ENCODE measurements at places on chromosomes 7 and 10.
A peak's percentile ranks its signal among the peaks of the same experiment; 100 is the strongest.

GRCh38 chr10:110078317-110078716, 70.5 kb downstream of the ADD3 start:
- DNase-seq = no peak

DNA sequence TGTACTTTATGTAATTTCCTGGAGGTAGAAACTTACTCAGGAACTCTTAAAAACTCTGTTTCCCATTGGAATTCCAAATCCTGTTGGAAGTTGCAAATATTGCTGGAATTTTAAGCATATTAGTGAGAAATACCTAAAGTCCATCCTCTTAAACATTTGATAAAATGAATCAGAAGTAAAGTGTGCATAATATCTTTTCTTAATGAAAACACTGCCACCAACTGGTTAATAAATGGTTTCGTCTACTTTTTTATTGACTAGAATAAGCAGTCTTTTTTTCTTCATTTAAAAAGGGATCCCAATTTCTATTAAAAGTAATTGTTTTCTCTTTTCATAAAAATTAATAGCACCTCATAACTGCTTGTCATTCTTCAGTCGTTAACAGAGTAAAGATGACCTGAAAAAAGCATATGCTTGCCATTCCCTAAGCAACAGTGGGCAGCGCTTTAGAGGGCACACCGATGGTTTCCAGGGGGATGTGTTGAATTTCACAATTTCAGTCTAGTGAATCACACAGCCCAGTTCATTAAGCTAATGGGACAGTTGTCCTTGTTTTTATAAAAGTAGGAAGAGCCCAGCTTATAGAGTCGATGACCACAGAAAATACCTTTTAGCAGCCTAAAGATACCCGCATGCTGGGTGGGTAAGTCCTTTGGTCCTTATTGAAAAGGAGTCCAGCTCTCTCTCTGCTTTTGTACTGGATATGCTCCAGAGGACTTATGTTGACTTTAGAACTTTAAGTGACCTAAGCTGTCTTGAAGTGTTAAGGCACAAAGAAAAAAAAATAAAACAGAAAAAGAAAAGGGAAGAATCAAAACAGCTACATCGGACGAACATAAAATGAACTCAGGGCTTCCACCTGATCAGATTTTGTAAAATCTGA, 28.5 kb downstream of the NPS start:
- no peak for DNase-seq

GRCh38 chr10:33052263-33052875, 94.3 kb upstream of the ITGB1 start:
- no peak for DNase-seq

DNA sequence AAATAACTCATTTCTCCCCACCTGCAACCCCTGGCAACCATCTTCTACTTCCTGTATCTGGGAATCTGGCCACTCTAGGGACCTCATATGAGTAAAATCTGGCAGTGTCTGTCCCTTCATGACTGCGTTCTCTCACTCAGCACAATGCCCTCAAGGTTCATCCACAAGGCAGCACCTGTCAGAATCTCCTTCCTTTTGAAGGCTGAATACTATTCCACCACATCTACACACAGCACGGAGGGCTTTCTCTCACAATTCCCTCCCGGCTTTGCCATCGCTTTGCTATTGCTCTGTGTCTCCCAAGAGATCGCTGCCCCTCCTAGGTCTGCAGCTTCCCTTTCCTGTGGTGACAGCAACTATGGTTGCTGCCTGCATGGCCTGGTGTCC, 174.7 kb upstream of the RHEB start:
- no peak for DNase-seq

GRCh38 chr7:117178600-117178999, 144.3 kb downstream of the WNT2 start:
- DNase-seq = no peak

DNA sequence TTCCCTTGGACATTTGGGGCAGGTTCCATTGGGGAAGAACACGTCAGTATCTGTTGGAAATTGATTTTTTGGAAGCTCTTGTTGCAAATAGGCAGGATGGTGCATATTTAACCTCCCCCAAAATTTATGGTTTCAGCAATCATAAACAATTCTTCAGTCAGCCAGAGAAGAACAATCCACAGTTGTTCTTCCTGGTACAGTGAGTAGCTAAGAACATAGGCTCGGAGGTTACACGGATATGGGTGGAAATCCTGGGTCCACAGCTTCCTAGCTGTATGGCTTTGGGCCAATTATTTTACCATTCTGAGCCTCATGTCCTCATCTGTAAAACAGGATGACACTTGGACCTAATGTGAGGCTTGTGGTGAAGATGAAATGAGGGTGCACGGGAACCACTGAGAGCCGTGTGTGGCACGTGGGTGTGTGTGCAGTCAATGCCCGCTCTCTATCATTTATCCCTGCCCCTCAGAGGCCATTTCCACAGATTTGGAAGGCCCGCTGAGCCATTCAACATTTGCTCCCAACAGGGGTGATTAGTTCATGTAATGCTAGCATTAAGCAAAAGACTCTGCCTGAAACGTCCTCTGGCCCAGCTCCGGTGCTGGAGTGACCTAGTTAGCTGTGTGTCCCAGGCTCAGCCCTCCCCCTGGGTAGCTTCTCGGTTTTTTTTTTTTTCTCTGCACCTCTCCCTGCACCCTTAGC, 9.7 kb downstream of the CAMK1D start:
- no peak for DNase-seq

- no peak for DNase-seq
Observed at GRCh38 chr7:2141651-2142050, 91.1 kb downstream of the MAD1L1 start.

DNA sequence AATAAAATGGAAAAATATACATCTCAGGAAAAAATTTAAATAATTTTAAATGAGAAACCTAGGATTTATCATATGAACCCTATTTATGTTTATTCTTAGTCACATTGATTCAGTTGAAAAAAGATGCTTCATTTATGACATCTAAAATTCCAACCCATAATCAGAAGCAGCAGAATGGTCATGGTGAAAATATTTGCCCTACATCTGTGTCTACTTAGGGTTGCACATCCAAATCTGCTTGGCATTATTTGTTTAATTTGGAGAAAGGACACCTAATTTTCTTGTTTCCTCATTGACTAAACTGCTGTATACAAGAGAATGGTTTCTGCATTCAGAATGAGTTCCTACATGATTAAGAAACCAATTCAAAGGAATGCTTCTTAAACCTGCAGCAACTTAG, 72.9 kb upstream of the SKAP2 start:
- DNase-seq = no peak

- DNase-seq = no peak
Observed at GRCh38 chr7:70506434-70506833, 625.5 kb upstream of the GALNT17 start.

- DNase-seq = no peak
Observed at GRCh38 chr7:16774986-16775385, 21.4 kb downstream of the TSPAN13 start.

DNA sequence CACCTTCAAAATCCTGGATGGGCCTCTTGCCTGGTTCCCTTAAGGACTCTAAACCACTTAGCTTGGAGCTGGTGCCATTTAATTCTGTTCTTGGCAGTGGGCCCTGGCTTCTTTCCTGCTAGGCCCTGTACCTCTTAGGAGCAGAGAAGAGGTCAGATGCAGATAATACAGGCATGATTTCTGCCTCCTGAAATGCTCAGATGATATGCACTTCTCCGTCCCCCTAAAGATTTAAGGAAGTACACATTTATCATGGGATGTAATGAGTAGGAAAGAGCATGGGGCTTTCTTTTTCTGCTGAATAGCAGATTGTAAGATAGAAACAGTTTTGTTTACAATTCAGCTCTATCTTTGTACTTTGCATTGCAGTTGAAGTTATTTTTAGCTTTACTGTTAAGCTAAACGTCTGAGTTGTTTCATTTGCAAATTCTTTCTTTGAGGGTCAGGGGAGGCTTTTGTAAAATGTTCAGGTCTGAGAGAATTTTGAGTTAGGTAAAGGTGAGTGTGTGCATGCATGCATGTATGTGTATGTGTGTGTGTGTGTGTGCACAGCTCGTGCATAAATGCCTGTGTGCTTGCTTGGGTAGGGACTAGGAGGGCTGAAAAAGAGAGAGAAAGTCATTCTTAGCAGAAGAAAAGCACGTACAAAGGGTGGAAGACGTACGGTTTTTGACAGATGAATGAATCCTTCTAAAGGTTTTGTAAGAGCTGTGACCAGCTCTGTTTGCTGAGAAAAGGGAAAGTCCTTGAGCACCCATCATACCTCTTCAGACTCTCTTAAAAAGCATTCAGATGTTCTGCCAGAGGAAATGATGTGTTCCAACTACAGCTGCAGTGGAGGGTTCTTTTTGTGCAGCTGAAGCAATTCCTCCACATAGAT, 364.2 kb downstream of the AUTS2 start:
- DNase-seq = no peak

DNA sequence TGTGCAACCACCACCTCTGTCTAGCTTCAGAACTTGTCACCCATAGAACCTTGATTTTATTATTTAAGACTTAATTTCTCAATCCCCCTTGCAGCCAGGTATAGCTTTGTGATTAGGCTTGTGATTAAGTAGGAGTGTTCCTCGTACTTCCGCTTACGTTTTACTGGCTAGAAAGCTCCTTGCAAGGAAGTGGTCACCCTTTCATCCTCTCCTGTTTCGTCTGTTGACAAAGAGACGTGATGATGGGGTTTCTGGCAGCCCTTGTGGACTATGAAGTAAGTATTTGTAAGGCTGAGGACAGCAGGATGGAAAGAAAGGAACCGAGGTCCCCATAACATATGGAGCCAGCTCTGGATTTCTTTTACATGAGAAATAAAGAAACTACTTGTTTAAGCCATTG, 86.5 kb upstream of the KDM7A start:
- peak; percentile 2 for DNase-seq

DNA sequence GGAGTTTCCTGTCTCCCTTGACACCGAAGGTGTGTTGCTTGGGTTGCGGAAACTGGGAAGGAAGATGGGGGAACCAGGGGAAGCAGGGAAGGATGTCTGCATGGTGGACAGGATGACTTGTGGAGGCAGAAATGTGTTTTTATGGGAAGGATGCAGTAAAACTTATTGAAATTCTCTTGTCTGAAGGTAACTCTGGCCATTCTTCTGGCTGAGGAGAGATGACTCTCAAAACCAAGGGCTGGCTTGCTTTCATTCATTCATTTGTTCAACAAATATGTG, 1.5 kb downstream of the UBTD1 start:
- DNase-seq = no peak

GRCh38 chr7:81693080-81693479, 76.8 kb downstream of the HGF start:
- no peak for DNase-seq

- no peak for DNase-seq
Observed at GRCh38 chr10:94107191-94107590, 113.5 kb downstream of the PLCE1 start.

- no peak for DNase-seq
Observed at GRCh38 chr10:127055263-127055662, 141.1 kb downstream of the INSYN2A start.
